Activated T-cell treated with anti-CD3 and anti-CD28 coated beads, Interleukin-2, amount 50 U/mL, for 48 hours (primary cell): ENCODE measurements at places on chromosomes 11 and 22.

DNA sequence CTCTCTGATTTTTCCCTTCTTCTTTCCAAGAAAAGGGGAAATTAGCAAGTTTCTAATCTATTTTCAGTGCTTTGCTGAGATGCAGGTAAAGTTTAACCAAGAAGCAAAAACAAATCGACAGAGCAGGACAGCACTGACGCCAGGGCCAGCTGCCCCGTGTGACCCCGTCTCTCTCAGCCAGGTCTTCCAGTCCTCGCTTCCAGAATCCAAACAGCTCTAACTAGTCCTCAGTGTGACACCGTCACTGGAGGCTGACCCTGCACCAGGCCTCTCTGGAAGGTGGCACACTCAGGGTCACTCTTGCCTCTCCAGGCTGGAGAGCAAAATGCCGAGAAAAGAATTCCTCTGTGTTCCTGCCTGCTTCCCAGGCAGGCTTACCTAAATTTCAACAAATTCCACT lies 44.8 kb downstream of the SHANK2 start:
- DNase-seq: no peak

GRCh38 chr11:103434073-103434411 lies 324.8 kb downstream of the DYNC2H1 start:
- DNase-seq: no peak

DNA sequence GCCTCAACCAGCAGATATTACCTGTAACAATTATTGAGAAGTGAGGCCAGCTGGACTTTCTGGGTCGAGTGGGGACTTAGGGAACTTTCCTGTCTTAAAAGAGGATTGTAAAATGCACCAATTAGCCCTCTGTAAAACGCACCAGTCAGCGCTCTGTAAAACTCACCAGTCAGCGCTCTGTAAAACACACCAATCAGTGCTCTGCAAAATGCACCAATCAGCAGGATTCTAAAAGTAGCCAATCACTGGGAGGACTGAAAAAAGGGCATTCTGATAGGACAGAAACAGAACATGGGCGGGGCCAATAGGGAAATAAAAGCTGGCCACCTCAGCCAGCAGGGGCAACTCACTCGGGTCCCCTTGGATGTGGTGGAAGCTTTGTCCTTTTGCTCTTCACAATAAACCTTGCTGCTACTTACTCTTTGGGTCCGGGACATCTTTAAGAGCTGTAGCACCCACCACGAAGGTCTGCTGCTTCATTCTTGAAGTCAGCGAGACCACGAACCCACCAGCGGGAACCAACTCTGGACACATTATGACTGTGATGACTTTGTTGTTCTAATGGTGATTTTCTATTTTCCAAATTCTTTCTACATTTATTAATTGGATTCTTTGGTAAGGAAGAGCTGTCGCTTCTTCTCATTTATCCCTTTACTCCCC lies 40.2 kb upstream of the FGF3 start:
- DNase-seq: no peak

- DNase-seq: peak; percentile 19
Observed at GRCh38 chr11:133896028-133896427, 50.7 kb upstream of the SPATA19 start.

DNA sequence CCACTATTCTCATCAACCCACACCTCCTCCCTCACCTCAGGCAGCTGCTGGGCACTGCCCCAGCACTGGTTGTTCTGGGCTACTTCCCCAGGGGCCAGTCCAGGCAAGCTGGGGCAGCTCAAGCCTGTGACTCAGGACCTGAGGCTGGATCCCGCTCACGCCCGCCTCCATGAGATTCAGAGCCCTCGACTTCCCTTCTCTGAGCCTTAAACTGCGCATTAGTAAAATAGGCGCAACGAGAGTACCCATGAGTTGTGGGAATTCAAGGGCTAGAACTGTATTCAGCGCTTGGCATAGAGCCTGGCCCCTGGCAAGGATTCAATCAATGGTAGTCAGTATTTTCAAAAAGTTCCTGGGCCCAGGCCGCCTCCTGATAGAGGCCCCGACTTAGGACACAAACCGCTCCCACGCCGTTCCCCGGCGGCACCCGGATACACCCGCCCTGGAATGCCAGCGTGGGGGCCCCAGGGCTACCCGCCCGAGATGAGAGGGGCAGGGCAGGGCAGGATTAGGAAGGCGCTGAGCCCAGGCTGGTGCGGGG lies 723 bp upstream of the CD82 start:
- no peak for DNase-seq

DNA sequence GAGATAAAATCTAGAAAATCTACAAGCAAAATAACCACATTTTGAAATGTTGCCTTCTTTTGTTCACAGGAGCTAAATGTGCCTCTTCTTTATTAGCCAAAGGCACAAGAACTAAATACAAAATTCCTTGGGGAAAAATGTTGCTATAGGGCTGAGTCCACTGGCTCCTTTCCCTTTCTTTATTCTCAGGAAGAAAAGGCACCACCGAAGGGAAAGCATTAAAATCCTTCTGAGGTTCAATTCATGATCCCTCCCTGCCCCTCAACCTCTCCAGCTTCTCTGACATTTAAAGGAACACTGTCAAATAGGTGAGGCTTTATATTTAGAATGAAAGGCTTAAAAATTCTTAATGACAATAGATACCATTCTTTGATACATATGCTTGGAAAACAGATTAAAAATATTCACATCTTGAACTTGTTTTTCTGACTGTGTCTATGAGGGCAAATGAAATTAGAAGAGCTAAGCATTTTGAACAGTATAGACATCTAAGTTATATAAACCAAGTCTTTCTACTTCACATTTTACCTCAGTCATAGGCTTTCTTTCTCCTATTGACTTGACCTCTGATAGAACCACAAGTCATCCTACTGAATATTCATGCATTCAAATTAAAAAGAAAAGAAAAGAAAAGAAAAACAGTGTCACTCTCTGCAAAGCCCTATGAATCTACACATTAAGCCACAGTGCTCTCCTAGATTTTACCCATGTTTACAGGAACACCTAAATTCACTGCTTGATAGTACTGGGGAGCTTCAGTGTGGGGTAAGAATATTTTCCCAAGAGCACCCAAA lies 148.2 kb downstream of the MAML2 start:
- DNase-seq: no peak

DNA sequence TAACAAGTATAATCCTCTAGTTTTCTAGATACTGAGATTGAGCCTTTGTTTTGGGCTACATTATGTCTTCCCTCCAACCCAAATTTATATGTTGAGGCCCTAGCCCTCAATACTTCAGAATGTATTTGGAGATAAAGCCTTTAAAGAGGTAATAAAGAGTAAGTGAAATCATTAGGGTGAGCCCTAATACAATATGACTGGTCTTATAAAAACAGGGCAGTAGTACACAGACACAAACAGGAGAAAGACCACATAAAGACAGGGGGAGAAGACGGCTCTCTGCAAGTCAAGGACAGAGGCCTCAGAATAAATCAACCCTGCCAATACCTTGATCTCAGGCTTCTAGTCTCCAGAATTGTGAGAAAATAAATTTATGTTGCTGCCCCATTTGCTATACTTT lies 6.3 kb downstream of the OR10V1 start:
- DNase-seq: no peak

- DNase-seq: no peak
Observed at GRCh38 chr11:131845255-131845654, 474.8 kb downstream of the NTM start.

DNA sequence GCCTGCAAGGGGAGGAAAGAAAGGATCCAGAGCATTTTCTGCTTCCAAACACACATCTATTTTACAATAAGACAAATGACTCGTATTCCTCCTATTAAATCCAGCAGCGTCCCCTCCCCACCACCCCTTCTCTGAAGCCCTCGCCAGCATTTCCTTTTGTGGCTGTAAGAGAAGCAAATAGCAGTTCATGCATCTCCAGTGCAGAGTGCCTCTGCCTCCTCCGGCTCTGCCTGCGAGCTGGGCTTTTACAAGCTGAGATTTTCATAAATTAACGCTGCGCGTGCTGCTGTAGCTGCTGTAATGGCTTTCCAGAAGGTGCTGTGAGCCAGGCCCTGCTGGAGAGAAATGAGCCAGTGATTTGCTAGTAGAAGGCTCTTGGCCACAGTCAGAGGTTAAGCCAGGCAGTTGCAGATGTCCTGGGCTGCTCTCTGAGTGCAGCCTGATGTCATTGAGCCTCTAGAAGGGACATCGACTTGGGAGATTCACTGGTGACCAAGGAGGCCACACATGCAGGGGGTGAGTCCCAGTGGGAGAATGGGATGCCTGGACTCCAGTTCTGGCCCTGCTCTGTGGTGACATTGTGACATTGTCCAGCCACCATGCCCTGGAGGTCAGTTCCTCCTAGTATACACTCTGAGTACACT lies 134.5 kb upstream of the NAV2 start:
- DNase-seq: no peak

- DNase-seq: no peak
Observed at GRCh38 chr22:29163808-29164207, 41.9 kb upstream of the EMID1 start.

- DNase-seq: no peak
Observed at GRCh38 chr22:43491737-43492136, 79.9 kb downstream of the MPPED1 start.

- no peak for DNase-seq
Observed at GRCh38 chr11:76566811-76567210, 103.7 kb downstream of the LRRC32 start.

- no peak for DNase-seq
Observed at GRCh38 chr22:34805771-34806170, 260.2 kb upstream of the ISX start.

- DNase-seq: no peak
Observed at GRCh38 chr22:43777286-43777685, 34.8 kb downstream of the EFCAB6 start.

- peak; percentile 6 for DNase-seq
Observed at GRCh38 chr11:69360606-69361005, 66.7 kb downstream of the MYEOV start.

GRCh38 chr11:26028393-26028911 lies 303.5 kb upstream of the ANO3 start:
- no peak for DNase-seq

- DNase-seq: peak; percentile 76
Observed at GRCh38 chr22:37241351-37242142, 2.5 kb downstream of the RAC2 start.

DNA sequence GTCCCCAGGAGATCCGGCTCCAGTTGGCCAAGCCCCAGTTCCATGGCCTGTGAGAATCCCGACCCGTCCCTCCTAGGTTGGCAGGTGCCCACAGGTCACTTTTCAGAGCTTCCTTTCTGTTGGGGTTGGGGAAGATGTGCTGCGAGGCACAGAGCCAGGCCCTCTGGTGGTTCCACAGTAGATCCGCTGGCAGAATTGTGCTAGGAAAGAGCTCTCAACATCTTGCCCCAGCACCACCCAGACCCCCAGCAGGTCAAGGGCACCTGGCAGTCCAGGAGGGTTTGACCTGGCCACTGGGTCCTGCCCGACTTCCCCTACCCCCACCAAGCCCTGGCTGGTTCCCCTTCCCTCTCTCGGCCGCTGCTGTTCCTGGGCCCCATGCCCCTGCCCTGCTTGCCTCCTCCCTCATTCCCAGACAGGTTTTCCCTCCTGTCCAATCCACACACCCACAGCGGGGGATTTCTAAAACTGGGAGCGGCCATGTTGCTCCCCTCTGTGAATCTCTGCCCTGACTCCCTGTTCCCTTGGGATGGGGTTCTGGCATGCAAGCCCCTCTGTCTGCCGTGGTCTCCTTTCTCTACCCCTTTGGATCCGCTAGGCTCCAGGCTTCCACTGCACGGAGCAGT lies 26.2 kb upstream of the GCAT start:
- DNase-seq: no peak

DNA sequence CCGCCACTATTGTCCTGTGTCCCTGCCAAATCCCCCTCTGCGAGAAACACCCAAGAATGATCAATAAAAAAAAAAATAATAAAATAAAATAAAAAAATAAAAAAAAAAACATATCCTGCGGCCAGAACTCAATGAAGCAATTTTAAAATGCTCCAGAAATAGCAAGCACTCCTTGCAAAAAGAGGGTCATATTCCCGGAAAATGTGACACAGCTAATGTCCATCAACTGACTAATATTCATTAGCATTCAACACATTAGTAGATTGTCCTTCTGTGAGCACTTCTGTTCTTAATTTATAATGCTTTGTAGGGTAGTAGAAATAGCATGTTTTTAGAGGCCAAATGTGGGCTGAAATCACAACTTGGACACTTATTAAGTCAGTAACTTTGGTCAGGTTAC lies 252.3 kb upstream of the SESN3 start:
- DNase-seq: no peak

- no peak for DNase-seq
Observed at GRCh38 chr11:72173291-72173690, 18.6 kb upstream of the FOLR1 start.

DNA sequence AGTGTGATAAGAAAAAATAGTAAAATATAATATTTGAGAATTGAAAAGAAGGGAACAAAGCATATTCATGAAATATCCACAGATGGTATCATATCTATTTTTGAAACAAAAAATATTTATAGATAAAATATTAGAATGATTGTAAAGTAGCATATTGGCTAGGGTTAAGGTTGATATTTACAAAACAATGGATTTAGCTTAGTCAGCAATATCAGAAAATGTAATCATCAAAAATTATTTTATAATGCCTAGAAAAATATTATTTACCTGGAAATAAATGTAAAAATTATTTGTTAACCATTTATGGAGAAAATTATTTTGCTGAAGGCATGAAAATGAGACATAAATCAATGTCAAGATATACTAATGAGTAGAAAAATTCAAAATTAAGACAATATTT lies 12.8 kb downstream of the FAM111B start:
- DNase-seq: no peak

DNA sequence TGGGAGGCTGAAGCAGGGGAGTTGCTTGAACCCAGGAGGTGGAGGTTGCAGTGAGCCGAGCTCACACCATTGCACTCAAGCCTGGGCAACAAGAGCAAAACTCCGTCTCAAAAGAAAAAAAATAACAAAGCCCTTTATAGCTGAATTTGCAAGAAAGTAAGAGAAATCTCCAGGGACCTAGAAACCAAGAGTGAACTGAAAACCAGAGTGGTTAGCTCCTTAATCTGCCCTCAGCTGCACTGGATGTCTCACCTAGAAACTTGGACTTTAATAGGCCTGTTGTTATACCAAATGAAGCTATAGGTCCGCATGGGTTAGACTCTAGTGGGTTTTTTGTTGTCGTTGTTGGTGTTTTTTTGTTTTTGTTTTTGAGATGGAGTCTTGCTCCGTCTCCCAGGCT lies 4.1 kb downstream of the NEU3 start:
- no peak for DNase-seq

DNA sequence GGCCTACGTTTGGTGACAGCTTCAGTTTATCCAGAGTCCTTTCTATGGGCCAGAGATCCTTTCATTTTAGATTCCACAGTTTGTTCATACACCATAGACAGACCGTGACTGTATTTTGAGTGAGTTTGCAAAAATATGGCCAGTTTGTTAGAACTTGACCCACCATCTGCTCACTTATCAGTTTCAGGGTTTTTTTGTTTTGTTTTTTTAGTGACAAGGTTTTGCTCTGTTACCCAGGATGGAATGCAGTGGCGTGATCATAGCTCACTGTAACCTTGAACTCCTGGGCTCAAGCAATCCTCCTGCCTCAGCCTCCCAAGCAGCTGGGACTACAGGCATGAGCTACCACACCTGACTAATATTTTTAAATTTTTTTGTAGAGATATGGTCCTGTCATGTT lies 9.1 kb upstream of the CKAP5 start:
- DNase-seq: no peak

- no peak for DNase-seq
Observed at GRCh38 chr22:27461470-27461869, 340.1 kb downstream of the MN1 start.
